ENCODE measurements at places on chromosomes 4 and X.

- DNase-seq: no peak
Observed at GRCh38 chr4:56690393-56690792, 9.3 kb upstream of the HOPX start.

GRCh38 chr4:3869661-3870566 lies 103.7 kb downstream of the ADRA2C start:
- no peak for DNase-seq

DNA sequence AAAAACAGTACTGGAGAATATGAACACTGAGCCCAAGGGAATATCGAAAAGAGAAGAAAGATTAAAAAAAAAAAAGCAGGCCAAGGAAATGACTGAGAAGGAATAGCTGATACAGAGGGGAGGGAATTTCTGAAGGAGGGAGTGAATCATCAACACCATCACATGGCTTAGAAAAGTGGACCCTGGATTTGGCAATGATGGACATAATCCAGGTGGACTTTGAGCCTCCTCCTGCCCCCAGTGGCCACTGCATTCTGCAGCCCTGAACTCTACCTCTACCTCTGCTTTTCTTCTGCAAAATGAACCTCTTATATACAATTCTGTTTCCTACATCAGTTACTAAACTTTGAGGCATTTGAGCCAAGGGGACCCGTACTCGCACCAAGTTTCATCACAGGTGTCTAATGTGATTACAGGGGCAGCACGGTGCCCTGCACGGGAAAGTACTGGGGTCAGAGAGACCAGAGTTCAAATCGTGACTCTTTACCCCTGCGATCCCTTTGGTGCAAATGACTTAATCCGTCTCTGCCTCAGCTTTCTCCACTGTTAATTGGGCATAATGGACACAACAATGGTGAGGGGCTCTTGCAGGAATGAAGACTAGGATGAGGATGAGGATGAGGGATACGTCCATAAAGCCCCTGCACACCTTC lies 1.1 kb downstream of the OCIAD2 start:
- peak; percentile 38 for DNase-seq

DNA sequence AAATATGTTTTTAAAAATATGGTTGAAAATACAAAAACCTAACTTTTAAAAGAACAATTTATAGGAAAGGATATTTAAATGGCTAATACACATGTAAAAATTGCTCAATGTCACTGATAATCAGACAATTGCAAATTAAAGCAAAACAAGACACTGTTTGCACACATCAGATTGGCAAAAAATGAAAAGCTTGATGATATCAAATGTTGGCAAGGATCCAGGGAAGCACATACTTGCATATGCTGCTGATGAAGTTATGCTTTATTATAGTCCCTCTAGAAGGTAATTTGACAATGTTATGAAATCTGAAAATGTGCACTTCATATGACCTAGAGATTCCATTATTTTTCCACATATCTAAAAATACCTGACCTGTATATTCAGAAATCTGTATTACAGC lies 45.7 kb upstream of the EPGN start:
- DNase-seq: peak; percentile 9

DNA sequence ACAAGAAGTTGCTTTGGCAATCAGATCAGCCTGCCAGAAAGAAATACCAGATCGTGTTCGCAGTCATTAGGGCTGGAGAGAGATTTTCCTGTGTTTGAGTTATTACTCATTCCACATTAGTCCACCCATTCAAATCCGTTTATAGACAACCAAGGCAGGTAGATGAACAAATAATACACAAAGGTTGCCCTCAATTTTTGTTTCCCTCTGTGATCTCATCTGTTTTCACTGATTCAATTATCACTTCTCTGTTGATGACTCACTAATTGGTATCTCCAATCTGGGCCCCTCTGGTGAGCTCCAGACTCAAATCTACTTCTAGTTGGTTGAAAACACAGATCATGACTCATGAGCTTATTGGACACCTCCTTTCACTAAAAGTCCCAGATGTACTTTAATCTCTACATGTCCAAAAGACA lies 54.5 kb downstream of the CHM start:
- peak; percentile 32 for DNase-seq

GRCh38 chrX:38754102-38754790 lies 47.0 kb upstream of the MID1IP1 start:
- DNase-seq: peak; percentile 36

- peak; percentile 24 for DNase-seq
Observed at GRCh38 chr4:337932-338758, 531 bp downstream of the ZNF141 start.

Measured in fibroblast of skin of right biceps (primary cell).